ENCODE measurements at places on chromosomes 6 and 20.

DNA sequence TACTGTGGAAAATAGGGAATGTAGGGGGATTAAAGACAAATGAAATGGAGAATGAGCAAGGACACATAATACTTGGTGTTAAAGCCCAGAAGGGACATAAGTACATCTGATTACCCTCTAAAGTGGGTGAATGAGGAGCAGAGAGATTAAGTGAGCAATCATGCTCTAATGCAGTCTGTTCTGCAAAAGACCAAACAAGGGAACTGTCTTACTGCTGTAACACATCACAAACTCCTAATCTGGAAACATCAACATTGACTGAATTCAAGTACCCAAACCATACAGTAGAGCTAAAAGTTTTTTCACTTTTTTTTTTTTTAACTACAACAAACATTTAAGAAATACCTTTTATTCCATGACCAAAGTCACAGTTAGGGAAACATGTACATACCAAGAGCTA, 19.3 kb upstream of the SLC17A4 start:
- no peak overlapping the region for H3K27ac ChIP-seq
- DNase-seq, result no peak
- H3K27me3 ChIP-seq, result peaks cover 9% of the 10 kb centered on the region
- H3K36me3 ChIP-seq, result no peaks in the 10 kb centered on the region
- no peaks in the 10 kb centered on the region for H3K4me1 ChIP-seq
- H3K4me3 ChIP-seq, result no peak overlapping the region

DNA sequence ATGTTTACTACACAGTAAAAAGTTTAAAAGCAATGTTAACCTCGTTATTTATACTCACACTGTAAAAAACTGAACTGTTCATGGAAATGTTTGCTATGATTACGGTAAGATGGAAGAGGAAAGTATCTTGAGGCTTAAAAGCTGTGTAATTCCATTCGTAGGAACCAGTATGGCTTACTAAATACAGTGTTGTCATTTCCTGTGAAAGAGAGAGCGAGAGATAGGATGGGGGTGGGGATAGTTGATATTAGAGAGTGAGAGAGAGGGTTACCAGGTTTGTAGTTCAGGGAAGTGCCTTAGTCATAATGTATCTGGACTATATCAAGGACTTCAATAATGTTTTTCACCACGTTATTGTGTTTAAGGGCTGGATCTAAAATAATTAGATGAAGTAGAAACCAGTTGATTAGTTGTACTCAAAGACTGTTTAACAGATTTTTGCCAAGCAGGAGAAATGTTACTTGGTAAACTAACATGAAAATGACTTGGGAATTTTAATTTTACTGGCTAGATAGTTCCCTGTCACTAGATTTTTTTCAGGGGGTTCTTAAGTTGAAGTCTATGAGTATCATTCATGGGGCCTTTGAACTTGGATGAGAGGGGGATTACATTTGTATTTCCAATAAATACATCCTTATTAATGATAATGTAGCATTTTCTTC, 30.4 kb downstream of the AFDN start:
- peaks cover 51% of the 10 kb centered on the region for H3K4me1 ChIP-seq
- DNase-seq, result no peak
- no peaks in the 10 kb centered on the region for H3K27me3 ChIP-seq
- H3K27ac ChIP-seq, result no peak overlapping the region
- no peaks in the 10 kb centered on the region for H3K36me3 ChIP-seq

GRCh38 chr6:86856937-86857563, 80.3 kb upstream of the HTR1E start:
- no peaks in the 10 kb centered on the region for H3K4me1 ChIP-seq
- no peak overlapping the region for H3K27ac ChIP-seq
- H3K36me3 ChIP-seq, result no peaks in the 10 kb centered on the region
- H3K4me3 ChIP-seq, result no peak overlapping the region

DNA sequence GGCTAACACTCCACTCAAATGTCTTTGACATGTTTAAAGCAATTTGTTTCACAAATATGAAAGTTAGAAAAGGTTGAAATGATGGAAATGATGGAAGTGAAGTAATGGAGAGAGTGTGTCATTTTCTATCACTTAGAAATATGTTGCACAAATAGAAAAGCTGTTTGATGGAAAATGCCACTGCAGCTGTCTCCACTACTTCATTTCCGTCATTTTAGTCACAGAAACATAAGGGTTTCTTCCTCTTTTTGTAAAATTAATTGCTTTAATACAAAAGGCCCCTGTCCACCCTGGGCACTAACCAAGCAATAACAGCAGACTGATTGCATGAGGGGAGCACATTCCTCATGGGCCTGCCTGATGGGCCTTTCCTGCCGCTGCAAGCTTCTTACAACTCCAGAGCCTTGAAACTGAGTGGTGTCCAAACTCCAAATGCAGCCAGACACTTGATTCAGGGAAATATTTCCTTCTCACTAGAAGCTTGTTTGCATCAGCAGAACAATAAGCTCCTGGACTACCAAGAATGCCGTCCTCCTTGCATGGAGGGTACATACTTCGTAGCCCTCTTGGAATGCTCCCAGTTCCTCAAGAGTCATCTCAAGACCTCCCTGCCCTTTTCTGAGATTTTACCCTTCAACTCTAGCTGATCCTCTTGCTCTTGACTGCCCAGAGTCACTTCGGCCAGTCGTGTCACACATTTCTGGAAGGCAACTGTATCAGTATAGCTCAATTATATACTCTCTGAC, 36.1 kb downstream of the F13A1 start:
- no peak overlapping the region for H3K4me3 ChIP-seq
- no peaks in the 10 kb centered on the region for H3K4me1 ChIP-seq
- peaks cover 16% of the 10 kb centered on the region for H3K27me3 ChIP-seq
- no peak overlapping the region for H3K27ac ChIP-seq

DNA sequence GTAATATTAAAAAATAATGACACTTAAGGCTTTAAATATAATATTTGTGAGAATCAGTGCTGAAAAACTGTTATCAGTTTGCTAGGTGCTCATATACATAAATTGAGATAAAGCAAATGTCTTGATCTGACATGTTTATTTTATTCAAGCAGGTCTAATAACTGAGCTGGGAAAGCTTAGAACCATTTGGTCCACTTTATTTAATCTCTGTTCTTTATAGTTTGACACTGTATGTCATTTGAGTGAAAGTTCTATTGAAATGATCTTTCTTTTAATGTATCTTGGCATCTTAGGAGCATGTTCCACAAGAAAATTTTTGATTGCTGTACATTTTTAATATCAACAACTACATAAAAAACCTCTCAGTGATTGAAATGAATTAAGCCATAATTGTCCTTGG, 772.0 kb upstream of the NRSN1 start:
- no peaks in the 10 kb centered on the region for H3K27me3 ChIP-seq
- no peaks in the 10 kb centered on the region for H3K36me3 ChIP-seq
- H3K4me3 ChIP-seq, result no peak overlapping the region
- DNase-seq, result no peak
- H3K27ac ChIP-seq, result no peak overlapping the region

DNA sequence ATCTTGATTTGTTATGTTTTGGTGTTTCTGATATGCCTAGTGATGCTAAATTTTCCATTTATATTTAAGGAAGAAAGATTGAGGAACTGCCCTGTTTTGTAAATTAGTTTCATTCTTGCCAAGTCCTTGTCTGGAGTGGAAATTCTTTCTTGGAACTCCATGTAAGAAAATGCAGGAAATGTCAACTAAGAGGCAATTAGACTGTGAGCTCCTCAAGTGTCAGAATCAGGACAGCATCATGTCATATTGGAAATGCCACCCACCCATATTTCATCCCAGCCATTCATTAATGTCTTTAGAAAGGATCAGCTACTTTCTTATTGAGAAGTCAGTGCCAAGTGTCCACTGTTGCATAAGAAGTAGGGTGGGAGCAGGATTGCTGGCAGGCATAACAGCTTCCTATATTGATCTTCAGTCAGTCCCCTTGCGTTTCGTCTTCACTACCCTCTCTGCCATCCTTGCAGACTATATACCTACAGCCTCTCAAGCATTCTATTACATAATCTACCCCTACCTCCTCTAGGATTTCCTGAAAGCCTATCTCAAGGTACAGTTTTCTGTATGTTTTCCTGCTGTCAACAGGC, 42.4 kb downstream of the HAO1 start:
- DNase-seq, result no peak
- H3K27ac ChIP-seq, result no peak overlapping the region
- H3K36me3 ChIP-seq, result no peaks in the 10 kb centered on the region
- H3K4me1 ChIP-seq, result no peaks in the 10 kb centered on the region
- H3K27me3 ChIP-seq, result no peaks in the 10 kb centered on the region

DNA sequence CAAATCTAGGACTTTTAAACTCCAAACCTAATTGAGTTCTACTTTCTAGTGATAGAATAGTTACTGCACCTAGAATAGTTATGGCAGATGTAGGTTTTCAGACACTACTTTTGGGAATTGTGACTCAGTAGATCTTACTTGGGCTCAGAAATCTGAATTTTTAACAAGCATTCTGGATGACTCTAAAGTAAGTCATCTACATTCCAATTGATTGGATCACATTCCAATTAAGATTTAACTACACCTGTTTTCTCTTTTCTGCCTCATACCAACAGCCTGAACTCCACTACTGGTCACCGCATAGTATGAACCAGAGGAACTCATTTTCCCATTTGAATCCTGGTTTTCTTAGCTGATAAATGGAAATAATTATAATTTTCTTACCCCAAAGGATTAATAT, 49.5 kb upstream of the TFAP2D start:
- DNase-seq, result no peak
- H3K4me3 ChIP-seq, result no peak overlapping the region
- no peaks in the 10 kb centered on the region for H3K4me1 ChIP-seq
- H3K27ac ChIP-seq, result no peak overlapping the region

- H3K27me3 ChIP-seq, result peaks cover 3% of the 10 kb centered on the region
- H3K4me3 ChIP-seq, result no peak overlapping the region
- DNase-seq, result no peak
- no peaks in the 10 kb centered on the region for H3K36me3 ChIP-seq
Measured at GRCh38 chr6:3190056-3190455, 32.7 kb upstream of the TUBB2A start.

GRCh38 chr6:7087066-7087465, 20.7 kb upstream of the RREB1 start:
- no peak for DNase-seq
- H3K4me1 ChIP-seq, result peaks cover 15% of the 10 kb centered on the region
- peak overlapping the region; percentile 19 for H3K4me3 ChIP-seq
- H3K27ac ChIP-seq, result no peak overlapping the region

- no peak overlapping the region for H3K27ac ChIP-seq
- no peaks in the 10 kb centered on the region for H3K36me3 ChIP-seq
- no peaks in the 10 kb centered on the region for H3K27me3 ChIP-seq
- H3K4me3 ChIP-seq, result no peak overlapping the region
- H3K4me1 ChIP-seq, result peaks cover 6% of the 10 kb centered on the region
Measured at GRCh38 chr6:163952005-163952404, 537.5 kb downstream of the QKI start.

DNA sequence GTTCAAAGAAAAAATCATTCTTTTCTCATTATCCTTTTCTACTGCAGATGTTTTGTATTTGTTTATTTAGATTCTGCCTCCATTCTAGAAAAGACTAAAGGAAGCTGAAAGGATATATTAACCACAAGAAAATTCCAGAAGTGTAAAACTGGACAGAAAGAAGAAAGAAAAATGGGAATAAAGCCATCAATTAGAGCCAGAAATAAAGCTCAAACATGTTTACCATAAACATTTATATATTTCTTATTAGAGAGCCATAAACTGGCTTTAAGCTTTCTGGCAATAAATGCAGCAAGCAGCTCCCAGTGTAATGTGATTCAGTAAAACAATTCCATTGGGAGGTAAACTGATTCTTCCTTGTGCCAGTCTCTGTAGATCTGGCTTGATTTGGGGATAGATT, 244.1 kb downstream of the PTPRK start:
- H3K4me3 ChIP-seq, result no peak overlapping the region
- H3K27me3 ChIP-seq, result no peaks in the 10 kb centered on the region
- no peak overlapping the region for H3K27ac ChIP-seq
- DNase-seq, result no peak
- H3K36me3 ChIP-seq, result peaks cover 5% of the 10 kb centered on the region

- peaks cover 16% of the 10 kb centered on the region for H3K36me3 ChIP-seq
- no peak overlapping the region for H3K4me3 ChIP-seq
- H3K27me3 ChIP-seq, result no peaks in the 10 kb centered on the region
- peaks cover 71% of the 10 kb centered on the region for H3K4me1 ChIP-seq
- no peak for DNase-seq
Measured at GRCh38 chr6:156786652-156787051, 9.5 kb downstream of the ARID1B start.

DNA sequence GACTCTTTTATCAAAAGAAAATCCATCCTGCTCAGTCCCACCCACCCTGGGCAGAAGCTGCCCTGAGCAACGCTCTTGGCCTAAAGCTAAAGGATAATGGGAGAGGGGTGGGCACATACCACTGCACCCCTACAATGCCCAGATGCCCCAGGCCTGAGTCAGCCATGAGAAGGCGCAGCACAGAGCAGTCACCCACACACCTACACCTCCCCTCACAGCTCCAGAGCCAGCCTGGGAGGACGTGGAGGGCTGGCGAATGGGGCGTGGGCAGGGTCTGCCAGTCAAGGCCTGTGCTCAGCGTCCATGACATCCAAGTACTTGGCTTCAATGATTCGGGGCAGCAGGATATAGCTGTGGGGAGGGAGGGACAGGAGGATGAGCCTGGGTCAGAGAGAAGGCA, 11.5 kb downstream of the SLC4A11 start:
- H3K27ac ChIP-seq, result no peak overlapping the region
- H3K36me3 ChIP-seq, result no peaks in the 10 kb centered on the region
- no peak overlapping the region for H3K4me3 ChIP-seq
- H3K4me1 ChIP-seq, result no peaks in the 10 kb centered on the region

- no peak overlapping the region for H3K27ac ChIP-seq
- H3K27me3 ChIP-seq, result peaks cover 7% of the 10 kb centered on the region
- no peak for DNase-seq
- H3K36me3 ChIP-seq, result no peaks in the 10 kb centered on the region
- H3K4me3 ChIP-seq, result no peak overlapping the region
Measured at GRCh38 chr6:105458551-105458950, 55.7 kb upstream of the PREP start.

DNA sequence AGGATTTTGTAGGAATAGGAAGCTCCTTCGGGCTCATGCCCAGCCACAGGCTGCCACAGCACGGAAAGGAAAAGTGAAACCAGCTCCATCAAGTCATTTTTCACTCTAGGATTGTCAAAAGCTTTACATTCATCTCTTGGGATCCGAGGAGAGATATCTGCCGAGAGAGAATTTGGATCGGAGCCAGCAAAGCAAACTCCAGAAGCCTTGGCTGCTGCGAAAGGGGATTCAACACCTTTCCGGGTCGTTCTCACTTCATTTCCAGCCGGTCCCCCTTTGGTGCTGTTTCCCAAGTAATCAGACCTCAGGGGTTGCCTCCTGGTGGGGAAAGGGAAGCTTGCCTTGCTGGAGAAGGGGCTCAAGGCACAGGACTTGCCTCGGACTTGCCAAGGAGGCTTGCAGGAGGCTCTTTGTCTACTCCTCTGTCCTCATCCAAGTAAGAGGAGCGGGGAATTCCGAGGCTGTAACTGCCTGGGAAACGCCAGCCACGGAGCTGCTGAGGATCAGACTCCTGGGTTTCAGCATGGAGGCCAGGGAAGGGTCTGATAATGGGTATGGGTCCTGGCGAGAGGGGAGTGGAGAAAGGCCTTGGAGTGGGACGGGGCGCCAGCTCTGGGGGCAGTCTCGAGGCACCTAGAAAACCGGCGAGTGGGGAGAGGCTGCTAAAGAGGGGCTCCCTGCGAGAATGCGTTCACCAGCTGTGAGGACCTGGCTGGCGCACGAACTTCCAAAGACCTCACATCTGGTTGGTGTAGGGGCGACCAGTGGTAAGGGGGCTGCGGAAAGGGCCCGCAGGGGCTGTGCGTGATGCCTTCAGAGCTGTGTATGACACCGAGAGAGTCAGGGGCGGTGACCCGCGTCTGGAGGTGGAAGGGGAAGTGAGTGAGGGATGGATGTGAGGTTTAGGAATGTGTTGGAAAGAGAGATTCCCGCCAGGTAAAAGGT, 702 bp downstream of the ETV7 start:
- H3K4me1 ChIP-seq, result peaks cover 18% of the 10 kb centered on the region
- H3K4me3 ChIP-seq, result peak overlapping the region; percentile 91
- peak overlapping the region; percentile 85 for H3K27ac ChIP-seq
- no peak for DNase-seq
- H3K27me3 ChIP-seq, result peaks cover 68% of the 10 kb centered on the region
- peaks cover 4% of the 10 kb centered on the region for H3K36me3 ChIP-seq
